ENCODE measurements at places on chromosomes 7 and 10.

- no peak for DNase-seq
These were observed 3.6 kb downstream of the INA start for GRCh38 chr10:103280506-103280905.

DNA sequence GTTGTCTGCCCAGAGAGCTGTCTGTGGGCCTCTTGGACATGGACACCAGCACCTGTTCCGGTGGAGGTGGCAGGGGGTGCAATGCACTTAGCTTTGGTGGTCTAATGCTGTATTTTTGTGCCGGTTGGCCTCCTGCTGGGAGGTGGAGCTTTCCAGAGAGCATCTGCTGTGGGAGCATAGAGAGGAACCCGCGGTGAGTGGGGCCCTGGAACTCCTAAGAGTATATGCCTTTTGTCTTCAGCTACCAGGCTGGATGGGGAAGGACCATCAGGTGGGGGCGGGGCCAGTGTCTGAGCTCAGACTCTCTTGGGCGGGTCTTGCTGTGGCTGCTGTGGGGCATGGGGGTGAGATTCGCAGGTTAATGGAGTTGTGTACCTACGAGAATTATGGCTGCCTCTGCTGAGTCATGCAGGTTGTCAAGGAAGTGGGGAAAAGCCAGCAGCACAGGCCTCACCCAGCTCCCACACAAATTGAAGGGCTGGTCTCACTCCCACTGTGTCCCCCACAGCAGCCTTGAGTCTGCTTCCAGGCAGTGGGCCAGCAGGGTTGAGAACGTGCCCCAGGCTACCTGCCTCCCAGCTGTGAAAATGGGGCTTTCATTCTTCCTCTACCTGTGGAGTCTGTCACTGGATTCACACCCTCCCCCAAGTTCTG, 29.0 kb downstream of the JAKMIP3 start:
- no peak for DNase-seq

DNA sequence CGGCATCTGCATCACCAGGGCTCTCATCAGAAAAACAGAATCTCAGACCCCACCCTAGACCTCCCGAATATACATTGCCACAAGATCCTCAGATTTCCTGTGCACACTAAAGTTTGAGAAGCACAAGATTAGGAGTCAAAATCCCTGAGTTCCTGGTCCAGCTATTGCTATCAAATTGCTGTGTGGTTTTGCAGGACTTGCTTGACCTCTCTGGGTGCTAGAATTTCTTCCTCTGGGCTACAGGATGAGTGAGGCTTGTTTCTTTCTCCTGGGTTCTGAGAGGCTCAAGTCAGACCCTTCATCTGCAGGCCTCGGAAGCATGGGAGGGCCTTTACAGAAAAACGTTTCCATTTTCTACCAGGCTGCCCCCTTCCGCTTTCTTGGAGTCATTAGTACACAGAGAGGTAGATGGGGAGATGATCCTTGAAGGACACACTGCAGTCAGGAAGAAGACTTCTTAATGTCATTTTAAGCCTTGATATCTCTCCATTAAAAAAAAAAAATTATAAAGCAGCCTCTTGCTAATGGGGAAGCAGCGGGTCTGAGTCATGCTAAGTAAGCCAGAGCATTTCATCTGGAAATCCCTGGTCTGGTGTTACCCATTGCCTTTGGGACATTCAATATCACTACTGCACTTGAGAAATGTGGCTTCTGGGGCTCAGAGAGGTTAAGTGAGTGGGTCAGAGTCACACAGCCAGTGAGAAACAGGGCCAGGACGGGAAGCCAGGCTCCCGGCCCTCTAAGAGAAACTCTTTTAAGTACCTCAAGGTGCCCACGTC, 173.5 kb downstream of the KCNMA1 start:
- no peak for DNase-seq

DNA sequence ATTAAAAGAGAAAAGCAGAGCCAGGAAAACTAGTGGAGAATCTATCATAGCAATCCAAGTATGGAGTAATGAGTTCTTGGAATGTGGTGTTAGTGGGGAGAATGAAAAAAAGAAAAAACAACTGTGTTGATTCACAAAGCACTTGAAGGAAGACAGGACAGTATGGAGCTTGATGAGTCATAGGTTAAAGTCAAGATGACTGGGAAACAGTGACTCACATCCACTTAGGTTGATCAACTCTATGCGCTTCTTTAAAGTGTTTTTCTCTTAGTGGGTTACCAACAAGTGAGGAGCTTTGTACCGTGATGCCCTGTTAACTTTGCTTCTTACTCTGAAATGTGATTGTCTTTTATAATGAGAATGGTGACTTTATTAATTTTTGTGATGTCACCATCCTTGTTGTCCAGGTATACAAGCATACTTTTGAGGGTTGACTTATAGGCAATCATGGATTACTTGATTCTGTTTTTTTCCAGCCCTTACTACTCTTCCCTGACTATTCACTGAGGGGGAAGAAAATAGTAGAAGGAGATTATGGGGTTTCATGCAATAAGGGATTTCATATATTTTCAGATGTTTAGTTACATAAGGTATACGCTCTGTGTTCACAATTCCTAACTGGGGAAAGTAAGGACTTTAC, 32.1 kb upstream of the MDFIC start:
- DNase-seq: no peak

DNA sequence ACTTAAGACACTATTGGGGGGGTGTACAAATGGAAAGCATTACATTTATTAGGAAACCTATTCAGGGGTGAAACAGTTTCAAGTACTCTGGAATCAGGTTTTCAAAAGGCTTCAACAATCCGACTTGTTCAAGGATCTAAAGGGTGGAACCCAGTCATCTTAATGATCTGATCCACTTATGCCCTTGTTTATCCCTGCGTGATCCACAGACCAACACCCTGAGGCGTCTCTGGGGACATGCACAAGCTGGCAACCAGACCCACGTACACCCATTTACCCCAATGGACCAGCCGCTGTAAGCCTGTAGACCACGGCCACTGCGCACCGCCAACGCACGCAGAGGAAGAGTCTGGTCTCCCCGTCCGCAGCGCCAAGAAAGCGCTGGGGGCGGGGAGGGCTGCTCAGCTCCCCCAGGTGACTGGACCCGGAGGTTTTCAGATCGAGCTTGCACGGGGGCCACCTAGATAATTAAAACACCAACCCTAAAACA, 13.4 kb downstream of the HNRNPF start:
- DNase-seq: no peak

DNA sequence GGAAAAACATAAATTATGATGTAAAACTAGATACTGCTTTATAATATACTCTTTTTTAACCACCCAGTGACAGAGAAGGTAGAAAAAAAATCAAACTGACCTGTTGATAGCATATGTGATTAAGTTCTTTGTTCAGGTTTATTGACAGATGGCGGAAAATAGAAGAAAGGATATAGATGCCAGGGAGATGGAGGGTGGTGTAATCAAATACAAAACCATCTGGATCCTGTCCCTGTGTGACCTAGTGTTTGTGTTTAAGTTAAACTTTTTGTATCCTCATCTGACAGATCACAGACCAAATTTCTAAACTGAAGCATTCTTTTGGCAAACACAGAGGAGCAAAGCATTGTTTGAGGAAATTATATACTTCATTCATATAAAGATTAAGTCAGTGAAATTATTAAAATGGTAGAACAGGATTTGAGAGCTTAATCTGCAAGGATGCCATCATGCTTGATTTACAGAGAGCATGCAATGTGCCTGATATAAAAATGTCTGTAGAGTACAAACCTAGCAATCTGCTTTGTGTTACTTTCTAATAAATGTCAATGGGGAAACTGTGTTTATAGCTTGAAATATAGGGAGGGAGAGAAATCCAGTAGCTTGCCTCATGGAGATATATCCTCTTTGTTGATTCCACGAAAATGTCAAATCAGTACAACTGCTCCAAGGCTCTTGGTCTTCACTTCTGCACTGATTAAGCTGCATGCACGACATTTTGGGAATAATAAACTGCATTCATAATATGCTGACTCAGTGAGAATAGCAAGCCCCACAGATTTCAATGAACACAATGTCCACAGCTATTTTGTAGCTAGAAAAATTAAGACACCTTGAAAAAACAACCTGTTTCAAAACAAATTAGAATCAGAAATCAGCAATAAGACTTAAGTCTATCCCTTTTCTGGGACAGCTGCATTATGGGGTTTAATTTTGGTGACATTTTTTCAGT, 39.0 kb downstream of the SEM1 start:
- no peak for DNase-seq

DNA sequence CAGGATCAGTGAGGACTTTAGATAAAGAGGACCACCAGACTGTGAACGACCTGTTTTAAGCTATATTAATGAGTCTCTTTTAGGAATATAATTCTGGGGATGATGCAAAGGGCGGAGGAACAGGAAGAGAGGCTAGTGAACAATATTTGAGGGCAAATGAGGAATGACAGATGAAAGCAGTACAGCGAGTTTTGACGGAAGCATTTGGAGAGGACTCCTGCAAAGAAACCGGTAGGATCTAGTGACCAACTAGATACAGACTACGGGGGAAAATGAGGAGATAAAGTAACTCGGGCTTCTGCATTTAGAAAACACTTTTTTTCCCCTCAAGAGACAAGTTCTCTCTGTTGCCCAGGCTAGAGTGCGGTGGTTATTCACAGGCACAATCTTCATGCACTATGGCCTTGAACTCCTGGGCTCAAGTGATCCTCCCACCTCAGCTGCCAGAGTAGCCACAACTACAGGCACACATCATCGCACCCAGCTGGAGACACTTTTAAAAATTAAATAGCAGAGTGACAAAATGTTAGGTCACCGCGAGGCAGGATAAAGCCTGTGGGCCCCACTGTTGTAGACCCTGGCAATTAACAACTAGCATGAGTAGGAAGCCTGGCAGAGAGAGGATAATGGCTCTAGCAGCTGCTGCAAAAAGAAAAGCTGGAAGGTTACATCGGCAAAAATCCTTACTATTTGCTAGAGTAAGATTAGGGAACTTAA, 143.2 kb downstream of the SRPK2 start:
- DNase-seq: no peak

- no peak for DNase-seq
These were observed 33.9 kb downstream of the CCM2 start for GRCh38 chr7:45033931-45034290.

DNA sequence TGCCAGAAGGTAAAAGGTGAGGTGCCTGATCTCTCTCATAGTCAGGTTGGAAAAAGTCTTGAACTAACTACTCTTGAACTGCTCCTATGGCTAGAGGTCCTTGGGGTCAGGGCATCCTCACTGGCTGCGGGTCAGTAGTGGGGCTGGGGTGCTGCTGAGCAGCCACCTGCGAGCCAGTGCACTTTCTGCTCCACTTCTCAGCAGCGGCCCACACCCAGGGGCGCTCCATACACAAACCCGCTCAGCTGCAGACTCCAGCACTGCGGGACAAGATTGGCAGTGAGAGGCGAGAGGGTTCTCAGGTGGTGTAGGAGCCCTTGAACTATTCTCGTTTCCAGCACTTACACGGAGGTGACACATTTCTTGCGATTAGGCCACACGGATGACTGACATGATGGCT, 6.0 kb downstream of the ABCA13 start:
- no peak for DNase-seq

Measured in NCI-H526 treated with DMSO at 0.1 percent for 48 hours (cell line).